ENCODE measurements at places on chromosomes 7 and 10.

DNA sequence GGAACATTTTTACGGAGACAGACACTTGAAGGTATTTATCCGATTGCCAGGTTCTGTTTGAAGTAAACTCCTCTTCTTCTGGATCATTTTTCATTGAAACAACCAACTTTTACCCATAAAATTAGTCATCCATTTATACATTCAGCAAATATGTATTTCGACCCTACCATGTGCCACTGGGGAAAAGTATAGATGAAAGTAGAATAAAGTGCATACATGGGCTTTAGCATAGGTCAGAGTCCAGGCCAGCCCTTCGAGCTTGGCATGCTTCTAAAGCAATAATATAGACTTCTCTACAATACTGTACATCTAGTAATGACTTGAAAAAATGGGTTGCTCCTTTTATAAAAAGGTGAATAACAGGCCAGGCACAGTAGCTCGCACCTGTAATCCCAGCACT lies 10.1 kb downstream of the SLC25A16 start:
- no peak for DNase-seq

GRCh38 chr10:117391436-117392205 lies 16.4 kb upstream of the PDZD8 start:
- DNase-seq: no peak

DNA sequence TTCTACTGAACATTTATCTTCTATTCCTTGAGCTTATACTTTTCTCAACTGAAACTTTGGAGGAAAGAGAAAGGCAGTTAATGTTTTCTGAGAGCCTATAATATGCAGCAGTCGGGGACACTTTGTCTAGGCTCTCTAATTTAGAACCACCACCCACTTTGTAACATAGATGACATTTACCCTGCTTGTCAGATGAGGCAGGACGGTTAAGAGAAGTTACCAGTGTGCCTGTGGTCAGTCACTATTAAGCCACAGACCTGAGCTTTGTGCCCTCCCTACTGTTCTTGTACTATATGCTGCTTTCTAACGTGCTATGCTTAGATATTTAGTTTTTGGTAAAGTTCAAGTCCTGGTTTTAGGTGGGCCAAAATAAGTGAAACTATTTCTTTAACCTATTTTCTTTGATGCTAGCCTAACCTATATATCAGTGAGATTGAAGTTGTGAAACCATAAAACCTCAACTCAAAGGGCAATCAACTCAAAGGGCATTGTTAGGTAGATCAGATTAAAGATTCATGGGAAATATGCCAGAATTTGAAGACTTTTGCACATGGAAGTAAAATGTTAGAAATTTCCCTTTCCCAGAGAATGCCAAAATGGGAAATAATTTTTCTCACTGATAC lies 156.5 kb upstream of the AGR3 start:
- DNase-seq: no peak

DNA sequence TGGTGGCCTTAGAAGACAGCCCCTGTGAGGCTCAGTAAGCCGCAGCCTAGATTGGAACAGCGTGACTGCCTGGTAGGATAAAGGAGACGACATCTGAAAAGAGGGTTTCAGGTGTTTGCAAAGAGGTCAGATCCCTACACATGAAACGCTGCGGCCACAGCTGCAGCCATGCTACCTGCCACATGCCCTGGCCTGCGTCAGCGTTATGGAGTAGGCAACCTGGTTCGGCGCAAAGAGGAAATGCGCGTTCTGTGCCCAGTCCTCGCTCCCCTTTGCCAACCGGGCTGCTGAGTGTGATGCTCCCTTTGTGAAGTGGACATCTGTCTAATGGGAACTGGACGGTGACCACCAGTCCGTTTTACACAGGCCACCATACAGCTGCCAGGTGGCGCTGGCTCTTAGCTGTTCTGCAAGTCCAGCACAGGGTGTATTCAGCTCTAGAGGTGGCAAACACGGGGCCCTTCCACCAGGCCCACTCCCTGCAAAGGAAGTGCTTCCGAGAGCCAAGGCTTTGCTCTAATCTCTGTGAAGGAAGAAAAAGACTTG lies 160.3 kb downstream of the CELF2 start:
- no peak for DNase-seq

DNA sequence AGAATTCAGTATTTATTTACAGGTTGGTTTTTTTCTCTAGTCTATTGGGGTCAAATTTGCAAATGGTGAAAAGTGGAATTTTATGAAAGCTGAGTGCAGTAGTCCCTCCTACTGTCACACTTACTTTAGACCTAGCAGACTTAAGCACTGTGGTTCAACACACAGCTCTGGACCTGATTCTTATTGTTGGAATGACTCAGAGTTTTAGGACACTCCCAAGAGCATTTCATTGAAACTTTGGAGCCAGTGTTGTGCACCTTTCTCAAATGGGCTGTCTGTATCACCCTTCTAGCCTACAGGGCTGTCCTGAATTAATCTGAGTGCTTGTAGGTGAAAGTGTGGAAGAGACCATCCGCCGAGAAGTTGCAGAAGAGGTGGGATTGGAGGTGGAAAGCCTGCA lies 16.1 kb downstream of the NUDT13 start:
- DNase-seq: no peak
